NCI-H2227 treated with DMSO at 0.1 percent for 48 hours (cell line): ENCODE measurements at places on chromosomes 7 and 10.
A peak's percentile ranks its signal among the peaks of the same experiment; 100 is the strongest.

GRCh38 chr10:104347295-104348045 lies 6.2 kb upstream of the CFAP58 start:
- no peak for DNase-seq

- DNase-seq, result no peak
These were observed 23.3 kb upstream of the EMX2 start for GRCh38 chr10:117519286-117519685.

- no peak for DNase-seq
These were observed 560.2 kb downstream of the DNAJB6 start for GRCh38 chr7:157896774-157897555.

GRCh38 chr10:120460186-120460585 lies 3.2 kb downstream of the PLPP4 start:
- DNase-seq, result no peak

- DNase-seq, result no peak
These were observed 356.5 kb upstream of the CELF2 start for GRCh38 chr10:10661176-10661575.

- no peak for DNase-seq
These were observed 926.3 kb downstream of the NRG3 start for GRCh38 chr10:82801289-82801688.

DNA sequence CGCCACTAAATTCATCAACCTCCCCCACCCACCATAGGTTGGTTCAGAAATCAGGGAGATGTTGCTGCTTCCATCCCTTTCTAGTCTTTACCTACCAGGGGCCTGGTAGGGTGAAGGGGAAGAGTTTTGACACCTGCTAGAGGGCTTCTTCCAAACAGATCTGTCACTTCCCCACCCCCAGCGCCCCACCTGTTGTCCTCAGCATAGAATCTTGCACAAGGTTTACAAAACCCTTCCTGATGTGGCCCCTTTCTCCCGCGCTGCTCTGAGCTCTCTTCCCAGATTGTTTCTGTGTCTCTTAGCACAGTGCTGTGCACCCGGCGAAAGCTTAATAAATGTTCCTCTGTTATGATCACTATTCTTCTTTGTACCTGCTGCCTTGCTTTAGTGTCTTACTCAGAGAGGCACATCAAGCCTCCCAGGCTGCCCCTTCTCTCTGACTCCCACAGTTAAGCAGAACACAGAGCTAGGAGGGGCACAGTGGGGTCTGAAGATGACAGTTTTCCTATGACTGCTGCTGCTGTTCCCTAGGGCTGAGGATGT lies 11.2 kb upstream of the C10orf95 start:
- DNase-seq, result no peak

DNA sequence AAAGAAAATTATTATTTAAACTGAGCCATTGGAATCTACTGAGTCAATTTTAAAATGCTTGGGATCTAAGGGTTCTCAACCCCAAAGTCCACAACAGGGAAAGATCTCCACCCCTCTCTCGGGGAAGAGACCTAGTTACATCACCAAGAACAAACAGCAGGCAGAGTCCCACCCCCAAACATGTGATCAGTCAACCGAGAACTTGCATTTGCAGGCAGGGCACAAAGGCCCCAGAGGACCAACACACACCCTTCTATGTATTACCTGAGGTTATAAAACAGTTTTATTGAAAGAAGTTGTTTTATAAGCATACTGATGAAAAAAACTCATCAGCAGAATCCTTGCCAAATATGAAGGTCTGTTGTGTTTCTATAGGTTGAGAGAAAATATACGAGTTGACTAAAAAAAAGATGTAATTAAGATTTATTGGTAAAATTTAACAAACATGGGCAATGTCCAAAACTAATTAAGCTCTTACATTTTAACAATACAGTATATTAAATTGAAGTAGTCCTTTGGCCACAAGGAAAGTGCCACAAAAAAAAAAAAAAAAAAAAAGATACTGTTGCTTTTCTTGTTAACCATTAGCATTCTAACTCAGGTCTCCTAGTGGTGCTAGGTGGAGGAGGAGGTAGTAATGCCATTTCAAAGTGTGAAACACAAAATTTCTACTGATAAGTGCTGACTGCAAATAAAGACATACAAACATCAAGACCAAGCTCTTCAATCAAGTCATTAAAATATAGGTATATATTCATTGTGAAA lies 975 bp upstream of the USP54 start:
- peak; percentile 21 for DNase-seq

GRCh38 chr7:26925768-26926167 lies 61.4 kb upstream of the SKAP2 start:
- DNase-seq, result no peak

DNA sequence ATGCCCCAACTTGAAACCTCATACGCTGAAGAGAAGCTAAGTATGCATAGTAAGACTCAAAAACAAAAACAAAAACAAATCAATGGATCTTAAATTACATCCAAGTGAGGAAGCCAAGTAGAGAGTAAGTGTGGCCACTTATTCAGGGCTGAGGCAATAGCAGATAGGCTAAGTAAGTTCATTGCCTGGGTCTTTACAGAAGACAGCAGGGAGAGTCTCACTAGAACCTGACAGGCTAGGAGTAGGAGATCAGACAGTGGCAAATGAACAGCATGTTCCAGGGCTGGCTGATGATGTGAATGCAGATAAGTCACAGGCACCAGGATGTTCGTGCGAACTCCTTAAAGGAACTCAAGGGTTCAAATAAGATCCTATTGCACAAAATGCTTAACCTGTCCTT lies 568.6 kb downstream of the KCNMA1 start:
- no peak for DNase-seq

DNA sequence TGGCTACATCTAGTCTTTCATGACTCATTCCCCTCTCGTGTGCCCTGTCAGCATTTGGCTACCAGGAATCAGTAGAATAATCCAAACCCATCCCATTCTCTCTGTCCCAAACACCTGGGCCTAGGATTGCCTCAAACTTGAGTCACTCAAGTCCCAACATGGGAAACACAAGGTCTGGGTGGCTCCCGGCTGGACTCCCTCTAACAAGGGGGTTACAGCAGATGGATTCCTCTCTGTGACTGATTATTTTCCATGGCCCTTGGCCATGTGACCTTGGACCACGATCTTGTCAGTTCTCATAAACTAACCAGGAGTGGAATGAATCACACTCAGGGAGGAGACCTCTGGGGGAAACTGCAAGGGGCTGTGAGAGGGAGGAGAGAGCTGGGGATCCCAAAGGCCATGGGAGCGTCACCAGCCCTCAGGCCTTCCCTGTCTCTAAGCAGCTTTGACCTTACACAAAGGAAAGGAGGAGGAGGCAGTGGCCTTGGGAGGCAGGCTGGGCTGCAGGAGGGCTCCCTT lies 533.1 kb downstream of the KCNMA1 start:
- DNase-seq, result no peak

DNA sequence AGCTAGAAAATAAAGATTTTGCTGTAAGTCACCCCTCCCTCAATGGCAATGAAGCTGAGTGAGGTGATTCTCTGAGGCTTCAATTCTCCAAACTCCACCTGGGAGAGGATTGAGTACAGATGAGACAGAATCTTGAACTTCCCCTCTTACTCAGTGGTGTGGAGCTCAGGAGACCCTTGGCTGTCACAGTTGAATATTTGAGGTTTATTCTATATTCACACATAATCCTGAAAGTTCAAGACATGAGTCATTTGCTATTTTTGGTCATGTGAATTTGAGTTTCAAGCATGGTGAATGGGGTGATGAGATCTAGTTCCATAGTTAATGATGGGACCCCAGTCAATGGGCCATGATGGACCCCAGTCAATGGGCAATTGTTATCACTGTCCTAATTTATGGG lies 13.9 kb upstream of the TECTB start:
- DNase-seq, result no peak

DNA sequence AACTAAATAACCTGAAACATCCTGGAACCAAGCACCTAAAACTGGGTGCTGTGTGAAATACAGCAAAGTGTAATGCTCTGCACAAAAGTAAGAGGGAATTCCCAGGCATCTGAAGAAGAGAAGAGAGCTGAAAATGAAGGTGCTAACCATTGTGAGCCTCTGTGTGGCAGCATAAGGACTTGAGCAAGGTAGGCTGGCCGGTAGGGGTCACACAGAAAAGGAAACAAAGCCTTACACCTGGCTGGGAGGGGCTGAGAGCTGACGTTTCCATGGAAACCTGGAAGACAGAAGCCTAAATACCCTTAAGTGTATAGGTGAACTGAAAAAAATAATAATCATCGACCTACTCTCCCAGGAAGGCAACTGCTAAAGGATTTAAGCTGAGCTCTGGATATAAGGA lies 48.6 kb downstream of the CUL1 start:
- DNase-seq, result peak; percentile 46

GRCh38 chr10:99661377-99661763 lies 2.1 kb downstream of the ENTPD7 start:
- no peak for DNase-seq

- DNase-seq, result no peak
These were observed 28.2 kb downstream of the PFKP start for GRCh38 chr10:3095373-3096139.

DNA sequence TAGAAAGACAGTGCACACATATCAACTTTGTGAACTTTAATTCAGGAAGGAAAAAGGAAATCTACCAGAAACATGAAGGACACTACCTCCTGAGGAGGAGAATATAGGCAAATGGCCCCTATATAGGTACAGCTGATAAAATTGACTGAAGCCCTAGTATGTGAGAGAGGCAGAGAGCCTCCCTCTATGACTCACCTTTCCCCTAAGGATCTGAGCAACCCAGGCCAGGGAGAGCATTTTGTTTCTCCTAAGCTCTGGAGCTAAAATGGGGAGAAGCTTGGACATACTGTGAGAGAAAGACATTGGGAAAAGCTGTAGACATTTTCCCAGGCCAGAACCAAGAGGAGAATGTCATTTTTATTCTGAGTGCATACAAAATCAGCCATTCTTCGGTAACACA lies 303.5 kb downstream of the AHR start:
- DNase-seq, result no peak

DNA sequence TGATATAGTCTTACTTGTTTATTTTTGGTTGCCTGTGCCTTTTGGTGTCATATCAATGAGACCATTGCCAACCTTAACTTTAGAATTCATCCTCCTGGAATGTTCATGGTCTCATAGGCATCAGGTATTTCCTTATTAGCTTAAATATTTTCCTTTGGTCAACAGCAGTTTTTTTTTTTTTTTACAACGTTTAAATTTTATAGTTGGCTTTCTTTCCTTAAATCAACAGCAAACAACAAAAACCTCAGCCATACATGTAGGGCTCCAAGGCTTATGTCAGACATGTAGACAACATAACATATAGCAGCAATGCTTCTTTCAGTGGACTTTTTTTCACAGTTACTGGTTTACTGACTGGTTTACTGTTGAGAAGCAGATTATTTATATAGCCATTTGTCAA lies 22.7 kb downstream of the ENTPD7 start:
- no peak for DNase-seq

DNA sequence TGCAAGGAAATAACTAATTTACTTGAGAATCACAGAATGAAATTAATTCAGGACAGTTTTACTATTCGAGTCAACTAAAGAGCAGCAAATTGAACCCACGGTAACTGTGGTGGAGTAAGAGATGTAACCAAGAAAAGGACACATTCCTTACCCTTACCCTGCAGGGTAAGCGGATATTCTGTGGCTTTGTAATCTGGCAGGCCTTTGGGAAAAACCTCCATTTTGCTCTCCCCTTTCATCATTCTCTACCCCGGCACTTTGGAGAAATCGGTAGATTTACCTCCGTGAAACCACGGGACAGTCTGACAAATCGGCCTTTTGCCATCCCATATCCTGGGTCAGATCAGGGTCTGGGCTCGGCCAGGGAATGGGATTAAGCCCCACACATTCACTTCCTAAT lies 18.4 kb downstream of the RCC1L start:
- DNase-seq, result no peak

DNA sequence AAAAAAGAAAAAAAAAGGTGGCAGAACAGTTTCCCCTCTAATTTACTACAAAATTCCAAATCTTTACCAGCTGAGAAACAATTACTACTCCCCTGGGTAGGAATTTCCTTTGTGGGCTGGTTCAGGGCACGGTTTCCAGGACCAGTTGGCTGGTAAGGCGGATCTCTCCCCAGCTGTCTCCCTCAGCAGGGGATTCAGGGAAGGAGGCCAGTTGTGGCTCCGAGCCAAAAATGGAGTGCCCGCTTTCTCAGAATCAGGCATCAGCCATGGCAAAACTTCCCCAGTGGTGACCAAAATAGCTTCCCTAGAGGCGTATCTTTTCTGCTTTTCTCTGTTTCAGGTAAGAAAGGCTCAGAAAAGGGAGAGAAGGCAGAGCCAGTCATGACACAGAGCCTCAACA lies 91.2 kb downstream of the ZNF22 start:
- DNase-seq, result no peak

DNA sequence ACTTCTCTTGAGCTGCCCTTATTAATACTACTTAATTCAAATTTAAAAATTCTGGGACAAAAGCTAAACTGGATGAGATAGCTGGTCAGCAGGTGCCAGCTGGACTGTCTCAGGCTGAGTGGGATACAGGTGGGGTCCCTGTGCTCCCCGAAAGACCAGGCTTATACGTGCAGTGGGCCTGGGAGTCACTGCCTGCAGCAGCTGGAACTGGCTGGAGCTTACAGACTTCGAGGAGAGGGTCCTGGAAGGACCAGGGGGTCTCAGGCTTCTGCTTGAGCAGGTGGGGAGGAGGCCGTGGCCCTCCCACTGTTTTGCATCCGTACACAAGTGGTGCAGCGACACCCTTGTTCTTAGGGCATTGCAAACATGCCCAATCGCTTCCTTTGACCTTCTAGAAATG lies 203.7 kb downstream of the GLRX3 start:
- DNase-seq, result no peak

GRCh38 chr10:102863660-102864059 lies 5.6 kb upstream of the AS3MT start:
- no peak for DNase-seq

- DNase-seq, result no peak
These were observed 178.3 kb upstream of the PTER start for GRCh38 chr10:16258291-16259040.

DNA sequence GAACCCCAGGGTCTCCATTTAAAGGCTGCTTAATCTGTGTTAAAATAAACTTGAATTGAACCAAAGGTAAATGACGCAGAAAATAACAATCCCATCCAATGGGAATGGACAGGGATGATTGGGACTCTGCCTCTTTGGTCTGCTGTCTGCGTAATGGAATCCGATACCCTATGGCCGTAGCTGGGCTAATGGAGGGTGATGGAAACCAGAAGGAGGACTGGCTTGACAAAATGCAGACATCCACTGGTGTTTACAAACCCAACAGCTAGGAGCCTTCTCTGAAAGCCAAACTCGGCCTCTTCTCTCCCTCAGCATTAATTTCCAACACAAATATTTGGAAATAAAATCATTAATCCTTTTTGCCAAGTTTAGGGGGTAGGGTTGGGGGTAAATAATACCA lies 162.2 kb upstream of the CHST15 start:
- no peak for DNase-seq

DNA sequence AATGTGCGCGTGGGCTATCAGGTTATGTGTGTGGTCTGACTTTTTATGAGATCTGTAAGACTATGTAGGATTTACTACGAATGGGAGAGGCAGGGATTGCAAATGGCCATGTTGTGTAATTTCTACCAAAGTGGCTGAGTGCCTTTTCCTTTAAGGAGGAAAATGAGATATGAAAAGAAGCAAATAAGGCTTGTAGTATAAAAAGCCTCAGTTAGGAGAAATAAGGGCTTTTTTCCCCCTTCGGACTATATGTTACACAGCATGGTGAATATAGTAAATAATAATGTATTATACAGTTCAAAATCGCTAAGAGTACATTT lies 447 bp upstream of the GPAM start:
- DNase-seq, result no peak
